Ureter (tissue), 1 donor: ENCODE measurements at places on chromosomes 4 and X.

DNA sequence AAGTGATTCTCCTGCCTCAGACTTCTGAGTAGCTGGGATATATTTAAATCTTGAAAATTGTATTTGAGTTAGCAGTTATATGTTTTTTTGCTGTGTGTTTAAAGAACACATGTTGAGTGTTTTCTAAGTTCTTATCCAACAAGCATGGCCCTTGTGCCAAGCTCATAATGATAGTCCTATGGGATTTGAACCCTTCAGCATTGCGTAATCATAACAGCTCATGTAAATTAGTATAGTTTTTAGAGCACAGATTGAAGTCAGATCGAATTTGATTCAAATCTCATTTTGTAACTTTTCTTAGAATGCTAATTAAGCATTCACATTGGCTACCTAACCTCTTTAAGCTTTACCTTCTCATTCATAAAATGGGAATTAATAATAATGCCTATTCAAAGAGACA, 12.2 kb downstream of the FAM149A start:
- DNase-seq, result no peak

GRCh38 chr4:125390126-125390525, 75.4 kb downstream of the FAT4 start:
- no peak for DNase-seq

DNA sequence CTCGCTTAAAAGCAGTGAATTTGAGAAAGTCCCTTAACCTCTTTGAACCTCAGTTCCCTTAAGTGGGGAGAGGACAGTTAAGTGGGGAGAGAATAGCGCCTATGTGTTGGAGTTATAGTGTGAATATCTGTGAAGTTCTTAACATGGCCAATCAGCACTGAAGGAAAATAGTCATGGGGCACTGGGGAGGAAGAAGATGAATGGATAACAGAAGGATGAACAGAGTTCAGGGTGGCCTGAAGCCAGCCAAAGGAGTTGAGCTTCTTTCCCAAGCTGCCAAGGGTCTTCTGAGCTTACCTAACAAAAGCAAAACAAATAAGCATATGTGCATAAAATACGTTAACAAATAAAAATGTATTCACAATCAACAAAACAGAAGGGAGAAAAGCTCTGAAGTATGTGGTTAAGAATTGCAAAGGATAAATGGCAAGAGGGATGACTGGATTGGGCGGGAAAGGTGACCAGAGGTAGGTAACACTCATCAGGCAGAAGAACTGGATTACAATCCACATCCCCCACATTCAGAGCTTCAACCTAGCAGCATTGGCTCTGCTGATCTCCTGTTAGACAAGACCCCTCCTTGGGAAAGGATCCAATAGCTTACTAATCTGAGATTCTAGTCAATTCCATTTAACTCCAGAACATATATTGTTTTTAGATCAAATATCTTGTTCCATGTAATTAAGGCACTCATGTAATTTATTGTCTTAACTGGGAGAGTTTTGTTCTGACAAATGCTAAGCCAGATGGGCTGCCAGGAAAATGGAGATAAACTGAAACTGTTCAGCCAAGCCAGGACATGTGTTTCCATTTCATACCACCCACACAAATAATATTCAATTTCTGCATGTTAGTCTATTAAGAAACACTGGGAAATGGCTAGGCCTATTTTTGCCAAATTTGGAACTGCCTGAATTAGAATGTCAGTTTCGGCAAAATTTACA, 221.2 kb downstream of the LDB2 start:
- DNase-seq, result no peak

- no peak for DNase-seq
Measured at GRCh38 chr4:73018595-73018994, 50.9 kb downstream of the COX18 start.

DNA sequence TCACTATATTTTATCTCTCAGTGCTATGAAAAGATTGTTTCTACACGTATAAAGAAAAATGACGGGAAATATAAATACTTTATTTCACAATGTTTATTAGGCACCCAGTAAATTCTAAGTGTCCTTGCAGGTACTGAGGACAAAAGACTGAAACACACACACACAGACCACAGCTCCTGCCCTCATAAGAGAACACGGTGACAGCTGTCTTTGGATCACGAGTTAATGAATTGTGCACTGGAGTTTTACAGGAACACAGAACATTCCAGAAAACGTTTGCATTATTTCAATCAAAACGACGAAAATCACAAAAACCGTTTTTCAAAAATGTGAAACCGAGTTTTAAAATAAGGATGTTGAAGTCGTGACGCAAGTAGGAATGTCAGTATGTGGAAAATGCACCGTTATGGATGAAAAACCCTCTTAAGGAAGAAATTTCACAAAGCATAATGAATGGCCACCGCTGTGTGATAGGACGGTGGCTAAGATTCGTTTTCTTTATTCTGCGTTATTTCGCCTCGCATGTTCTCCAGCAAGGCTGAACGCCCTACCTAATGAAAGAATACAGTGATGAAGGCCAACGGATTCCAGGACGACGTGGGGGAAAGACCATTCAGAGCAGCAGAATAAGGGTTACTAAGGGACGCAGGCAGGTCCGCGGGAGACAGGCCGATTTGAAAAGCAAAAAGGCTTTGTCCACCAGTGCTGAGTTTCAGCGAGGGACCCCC, 24.2 kb downstream of the FAM156A start:
- no peak for DNase-seq

DNA sequence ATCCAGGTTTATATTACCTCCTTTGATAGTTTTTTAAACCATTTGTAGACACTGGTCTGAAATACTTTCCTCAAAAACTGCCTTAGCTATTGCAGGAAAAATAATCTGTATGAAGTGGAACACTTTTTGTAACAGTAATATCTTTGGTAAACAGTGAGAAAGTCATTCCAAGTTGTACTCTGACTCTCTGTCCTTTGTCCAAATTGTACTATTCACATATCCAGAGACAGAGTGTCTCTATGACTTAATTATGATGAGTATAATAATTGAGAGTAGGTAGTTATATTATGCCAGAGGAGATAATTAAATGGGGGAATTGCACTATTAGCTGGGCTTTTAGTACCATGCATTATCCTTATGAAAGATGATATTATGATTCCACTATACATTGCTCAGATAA, 112.6 kb upstream of the LCORL start:
- DNase-seq, result no peak

DNA sequence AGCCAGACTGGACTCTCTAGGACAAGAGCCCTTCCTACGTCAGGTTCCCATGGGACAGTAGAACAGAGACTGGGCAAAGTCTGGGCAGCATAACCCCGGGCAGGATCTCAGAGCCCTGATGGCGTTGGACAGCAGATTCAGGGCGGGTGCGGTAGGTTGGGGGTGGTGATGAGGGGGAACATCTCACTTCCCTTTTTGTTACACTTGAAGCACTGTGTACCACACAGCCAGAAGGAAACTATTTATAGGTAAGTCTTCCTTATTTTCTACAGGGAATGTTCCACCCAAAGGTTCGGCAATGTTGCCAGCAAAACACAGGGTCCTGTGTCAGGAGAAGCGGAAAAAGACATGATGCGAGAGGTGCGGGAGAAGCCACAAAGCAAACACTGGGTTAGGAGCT, 54.3 kb downstream of the TSC22D3 start:
- DNase-seq, result no peak

DNA sequence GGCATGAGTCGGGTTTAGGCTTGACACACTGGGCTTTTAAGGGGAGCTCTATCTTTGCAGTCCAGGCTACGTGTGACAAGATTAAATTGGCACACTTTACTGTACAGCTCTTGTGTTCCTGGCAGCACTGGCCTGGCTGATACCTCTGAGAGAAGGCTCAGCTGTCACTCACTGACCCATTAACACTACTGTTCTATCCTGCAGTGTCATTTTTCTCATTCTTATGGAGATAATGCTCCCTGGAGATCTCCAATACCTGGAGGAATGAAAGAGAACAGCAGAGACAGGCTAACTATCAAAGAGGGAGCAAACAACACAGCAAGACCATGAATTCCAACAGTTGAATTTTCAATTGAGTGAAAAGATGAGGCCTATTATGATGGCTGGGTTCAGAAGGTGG, 1.7 kb upstream of the PDHA2 start:
- DNase-seq, result no peak

DNA sequence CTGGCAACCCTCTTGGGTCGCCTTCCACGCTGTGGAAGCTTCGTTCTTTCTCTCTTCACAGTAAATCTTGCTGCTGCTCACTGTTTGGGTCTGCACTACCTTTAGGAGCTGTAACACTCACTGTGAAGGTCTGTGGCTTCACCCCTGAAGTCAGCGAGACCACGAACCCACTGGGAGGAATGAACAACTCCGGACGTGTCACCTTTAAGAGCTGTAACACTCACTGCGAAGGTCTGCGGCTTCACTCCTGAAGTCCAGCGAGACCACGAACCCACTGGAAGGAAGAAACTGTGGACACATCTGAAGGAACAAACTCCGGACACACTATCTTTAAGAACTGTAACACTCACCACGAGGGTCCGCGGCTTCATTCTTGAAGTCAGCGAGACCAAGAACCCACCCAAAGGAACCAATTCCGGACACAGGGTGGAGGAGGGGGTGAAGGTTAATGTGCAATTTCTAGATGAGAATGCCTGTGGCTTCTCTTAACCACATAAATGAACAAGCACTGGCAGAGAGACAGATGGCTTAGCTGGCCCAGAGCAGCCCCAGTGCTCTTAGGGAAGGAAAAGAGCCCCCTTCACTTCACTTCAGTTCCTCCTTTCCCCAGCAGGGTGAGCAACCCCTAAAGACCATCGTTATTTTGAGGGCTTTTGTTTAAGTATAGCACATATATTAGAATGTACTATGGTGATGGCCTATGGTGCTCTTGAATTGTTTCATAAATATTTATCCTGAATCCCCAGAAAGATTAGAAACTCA, 73.0 kb downstream of the LUZP4 start:
- no peak for DNase-seq

- no peak for DNase-seq
Measured at GRCh38 chrX:10233173-10233572, 76.4 kb downstream of the CLCN4 start.

DNA sequence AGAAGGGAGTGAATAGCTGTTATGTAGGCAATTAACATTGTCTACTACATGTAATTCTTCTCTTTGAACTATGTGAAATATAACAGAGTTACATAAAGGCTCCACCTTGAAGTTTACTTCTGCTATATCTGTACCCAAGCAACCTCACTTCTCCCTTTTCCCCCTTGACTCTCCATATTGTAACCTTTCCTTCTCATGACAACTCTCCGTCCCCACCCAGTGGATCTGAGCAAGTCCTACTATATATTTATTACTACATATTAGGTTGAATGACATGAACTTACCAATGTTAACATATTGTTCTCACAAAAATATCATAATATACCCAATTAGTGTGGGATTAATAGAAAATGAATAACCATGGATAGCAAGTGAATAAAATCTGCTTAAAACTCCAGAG, 93.2 kb upstream of the ATP8A1 start:
- DNase-seq, result no peak

DNA sequence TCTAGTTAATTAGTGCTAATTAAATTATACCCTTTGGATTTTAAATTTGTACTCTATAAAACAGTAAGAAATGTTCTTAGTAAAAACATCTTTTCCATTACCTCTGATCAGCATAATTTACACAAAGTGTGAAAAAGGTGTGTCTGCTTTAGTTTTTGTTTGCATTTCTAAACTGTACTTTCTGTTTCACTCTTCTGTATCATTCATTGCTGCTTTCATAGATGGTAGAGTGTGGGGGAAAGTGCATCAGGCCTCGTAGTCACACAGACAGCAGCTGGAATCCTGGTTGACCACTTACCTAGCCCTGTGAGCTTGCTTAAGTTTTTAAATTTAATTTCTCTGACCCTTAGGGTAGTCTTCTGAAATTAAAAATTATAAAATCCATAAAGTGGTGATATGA, 275.4 kb upstream of the PITX2 start:
- no peak for DNase-seq

DNA sequence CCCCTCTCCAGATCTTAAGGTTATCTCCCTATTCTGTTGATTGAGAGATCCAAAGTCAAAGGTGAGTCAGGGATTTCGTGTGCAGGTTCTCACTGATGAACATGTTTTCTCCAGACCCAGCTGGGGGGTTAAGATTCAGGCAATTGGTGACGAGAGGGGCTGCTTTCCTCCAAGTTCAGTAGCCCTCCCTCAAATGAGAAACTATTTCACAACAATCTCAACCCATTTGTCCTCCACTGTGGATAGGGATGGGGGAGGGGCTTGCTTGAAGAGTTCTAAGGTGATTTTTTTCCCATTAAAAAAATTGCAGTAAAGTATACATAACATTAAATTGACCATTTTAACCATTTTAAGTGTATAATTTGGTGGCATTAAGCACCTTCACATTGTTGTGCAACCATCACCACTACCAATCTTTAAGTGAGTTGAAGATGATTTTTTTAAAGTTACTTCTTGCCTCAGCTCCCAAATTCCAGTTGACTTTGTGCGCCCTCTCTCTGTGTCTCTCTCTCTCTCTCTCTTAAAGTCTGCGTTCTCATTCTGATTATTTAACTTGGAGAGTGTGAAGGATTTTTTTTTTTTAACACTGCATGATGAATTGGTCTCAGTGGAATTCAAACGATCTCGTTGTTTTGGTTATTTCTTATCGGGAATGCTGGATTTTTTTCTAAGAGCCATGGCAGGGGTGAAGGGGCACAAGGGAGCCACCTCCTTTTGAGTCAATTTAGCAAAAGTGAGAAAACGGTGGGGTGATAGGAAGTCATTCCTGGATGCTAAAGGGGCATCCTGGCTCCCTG, 175.9 kb downstream of the SHROOM3 start:
- no peak for DNase-seq

- DNase-seq, result no peak
Measured at GRCh38 chr4:135917011-135917410, 1615.3 kb downstream of the PCDH18 start.

GRCh38 chr4:70994387-70995099, 1.1 kb downstream of the DCK start:
- DNase-seq, result no peak

DNA sequence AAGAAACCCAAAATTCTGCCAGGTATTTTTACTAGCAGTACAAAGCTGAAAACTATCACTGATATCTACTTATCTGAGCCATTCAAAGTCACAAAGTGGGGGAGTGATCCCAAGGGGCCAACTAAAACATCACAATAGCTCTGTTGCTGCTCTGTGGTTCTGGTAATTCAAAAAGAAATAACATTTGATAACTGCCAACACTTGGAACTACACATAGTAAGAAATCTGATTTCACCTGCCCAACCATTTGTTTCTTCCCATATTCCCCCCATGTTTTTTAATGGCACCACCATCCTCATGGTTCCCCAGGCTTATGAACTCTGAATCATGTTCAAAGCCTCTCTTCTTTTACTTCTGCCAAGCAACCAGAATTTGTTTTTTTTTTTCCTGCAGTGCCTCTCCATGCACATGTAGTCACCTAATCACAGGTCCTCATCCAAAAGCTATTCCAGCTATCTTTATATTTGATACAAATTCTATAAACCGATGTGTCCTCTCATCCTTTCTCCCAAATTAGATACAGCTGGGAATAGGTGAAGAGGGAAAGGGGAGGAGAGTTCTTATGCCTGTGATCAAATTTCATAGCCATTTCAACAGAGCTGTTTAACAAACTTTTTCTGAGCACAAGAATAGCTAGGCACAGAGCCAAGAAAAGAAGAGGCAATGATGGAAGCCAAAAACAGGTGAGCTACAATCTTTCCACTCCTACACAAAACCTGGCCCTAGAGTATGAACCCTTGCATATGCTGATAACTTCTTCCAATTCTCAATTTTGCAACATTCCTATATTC, 7.7 kb downstream of the AMMECR1 start:
- DNase-seq, result no peak

GRCh38 chrX:153868576-153869472, 17.1 kb downstream of the L1CAM start:
- no peak for DNase-seq
